ENCODE measurements at places on chromosomes 4 and X. TPM values are rescaled to one million over a fixed set of nuclear protein-coding genes. Genes with fewer than 3 reads are reported as not detected.

Gene ARAF
- 25.0 TPM for polyA plus RNA-seq

Gene NDP
- 34.1 TPM for polyA plus RNA-seq

Gene TMSB15C
- polyA plus RNA-seq, result 38.0 TPM

Gene PGAM4
- not detected for polyA plus RNA-seq

Gene ABCG2
- not detected for polyA plus RNA-seq

Gene DNAAF6
- not detected for polyA plus RNA-seq

Gene UGT2B10
- polyA plus RNA-seq, result not detected

Gene PSAPL1
- not detected for polyA plus RNA-seq

Gene CLDN34
- not detected for polyA plus RNA-seq

Gene DKK2
- 0.33 TPM for polyA plus RNA-seq

Gene CMC4
- polyA plus RNA-seq, result 16.4 TPM

Gene NUP54
- 103 TPM for polyA plus RNA-seq

Gene RNF212
- polyA plus RNA-seq, result 1.5 TPM

Gene ZNF630
- 1.5 TPM for polyA plus RNA-seq

Gene DMP1
- 0.48 TPM for polyA plus RNA-seq

Gene COQ2
- polyA plus RNA-seq, result 15.2 TPM

Gene MORC4
- 10.9 TPM for polyA plus RNA-seq

Gene TCEANC
- 5.0 TPM for polyA plus RNA-seq

Gene TLR7
- polyA plus RNA-seq, result not detected

Gene NUDT6
- 12.4 TPM for polyA plus RNA-seq

Gene SLC25A53
- 4.8 TPM for polyA plus RNA-seq

Gene CD38
- not detected for polyA plus RNA-seq

Gene DIAPH2
- polyA plus RNA-seq, result 0.14 TPM

Gene EXOC1L
- not detected for polyA plus RNA-seq

Gene PRRG3
- polyA plus RNA-seq, result not detected

Gene SHISA3
- polyA plus RNA-seq, result not detected

Gene C1QTNF7
- polyA plus RNA-seq, result not detected

Gene PDGFRA
- polyA plus RNA-seq, result 0.43 TPM

Gene GAGE2A
- not detected for polyA plus RNA-seq

Gene AKAP4
- polyA plus RNA-seq, result not detected

Gene SNX25
- 6.4 TPM for polyA plus RNA-seq

Gene GASK1B
- 0.40 TPM for polyA plus RNA-seq

Gene FGFBP2
- polyA plus RNA-seq, result not detected

All from neural cell (in vitro differentiated cells).